ENCODE measurements at places on chromosomes 12 and 14. TPM values are rescaled to one million over a fixed set of nuclear protein-coding genes. Genes with fewer than 3 reads are reported as not detected.

DNA sequence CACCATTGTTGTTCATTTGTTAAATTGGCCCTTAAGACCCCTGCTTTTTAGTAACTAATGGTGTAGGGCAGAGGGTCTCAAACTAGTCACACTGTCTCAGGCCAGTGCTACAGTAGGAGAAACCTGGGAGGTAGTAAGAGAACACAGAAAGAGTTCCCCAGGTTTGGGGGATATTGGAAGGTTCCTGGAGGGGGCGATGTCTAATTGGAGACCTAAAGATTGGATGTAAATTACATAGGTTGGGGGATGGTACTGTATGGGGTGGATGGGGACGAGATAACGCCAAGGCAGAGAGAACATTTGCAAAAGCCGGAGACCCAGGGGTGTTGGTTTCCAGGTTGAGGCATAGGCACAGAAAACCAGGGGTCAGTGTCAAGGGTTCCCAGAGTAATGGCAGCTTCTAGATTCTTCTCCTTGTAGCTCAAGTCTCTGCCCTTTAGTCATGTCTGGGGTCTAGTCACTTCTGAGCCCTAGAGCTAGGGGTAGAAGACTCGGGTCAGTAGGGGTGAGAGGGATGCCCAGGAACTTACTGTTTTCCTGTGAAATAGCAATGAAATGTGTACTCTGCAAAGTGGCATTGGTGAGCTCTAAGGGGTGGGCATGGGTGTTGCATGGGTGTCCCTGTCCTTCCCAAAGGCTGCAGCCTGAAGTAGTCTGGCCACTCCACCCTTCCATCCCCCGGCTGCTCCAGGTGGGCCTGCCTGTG is 21.8 kb downstream of the PLEKHG3 start:
- no peaks in the 10 kb centered on the region for H3K4me1 ChIP-seq
- DNase-seq: no peak
- H3K4me3 ChIP-seq: no peak overlapping the region
- H3K36me3 ChIP-seq: peaks cover 9% of the 10 kb centered on the region
- H3K27me3 ChIP-seq: no peaks in the 10 kb centered on the region

- H3K27me3 ChIP-seq: peaks cover 6% of the 10 kb centered on the region
- DNase-seq: no peak
- H3K27ac ChIP-seq: no peak overlapping the region
- H3K36me3 ChIP-seq: no peaks in the 10 kb centered on the region
Observed at GRCh38 chr12:55025508-55025907, 5.7 kb downstream of the NEUROD4 start.

DNA sequence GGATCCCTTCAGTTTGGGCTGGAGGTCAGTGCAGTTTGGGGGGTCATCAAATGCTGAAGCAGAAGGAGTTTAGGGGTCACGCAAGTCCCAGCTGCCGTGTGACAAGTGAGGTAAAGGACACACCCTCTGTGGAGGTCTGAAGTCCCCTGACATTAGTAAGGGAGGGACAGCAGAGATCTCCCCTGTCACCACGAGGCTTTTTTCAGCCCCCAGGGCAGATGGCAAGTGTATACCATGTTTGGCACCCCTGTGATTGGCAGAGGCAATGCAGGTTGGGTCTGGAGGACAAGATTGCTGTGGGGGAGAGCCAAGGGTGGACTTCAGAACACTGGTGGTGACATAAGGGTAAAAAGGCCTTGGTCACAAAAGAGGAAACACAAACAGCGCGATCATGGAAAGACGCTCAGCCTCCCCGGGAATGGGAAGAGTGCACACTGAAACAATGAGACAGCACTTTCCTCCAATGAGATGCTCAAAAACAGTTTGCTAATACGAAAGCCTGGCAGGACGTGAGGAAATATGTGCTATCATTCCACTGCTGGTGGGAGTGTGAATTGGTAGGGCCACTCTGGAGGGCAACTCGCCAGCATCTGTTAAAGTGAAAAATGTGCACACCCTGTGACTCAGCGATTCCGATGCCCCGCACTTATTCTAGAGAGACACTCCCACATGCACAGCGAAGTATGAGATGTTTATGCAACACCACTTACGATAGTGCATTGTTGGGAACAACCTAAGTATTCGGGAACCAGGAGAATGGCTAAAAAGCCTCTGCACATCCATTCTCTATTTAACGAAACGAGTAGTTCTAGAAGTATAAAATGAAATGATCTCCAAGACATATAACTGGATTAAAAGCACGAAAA is 14.4 kb upstream of the CD27 start:
- DNase-seq: peak; percentile 35
- H3K36me3 ChIP-seq: no peaks in the 10 kb centered on the region
- H3K27me3 ChIP-seq: no peaks in the 10 kb centered on the region
- H3K27ac ChIP-seq: no peak overlapping the region
- H3K4me3 ChIP-seq: no peak overlapping the region

GRCh38 chr12:92061061-92061460 is 84.6 kb downstream of the BTG1 start:
- H3K27me3 ChIP-seq: no peaks in the 10 kb centered on the region
- no peak overlapping the region for H3K4me3 ChIP-seq
- H3K27ac ChIP-seq: no peak overlapping the region

Gene ARHGAP9
- total RNA-seq: 4.4 TPM

Gene HOXC12
- not detected for total RNA-seq

Gene PSMC1
- total RNA-seq: 56.0 TPM
